ENCODE measurements at places on chromosomes 3 and 15. TPM values are rescaled to one million over a fixed set of nuclear protein-coding genes. Genes with fewer than 3 reads are reported as not detected.

IMPG2 gene
- total RNA-seq, result 0.08 TPM

ZFAND6 gene
- total RNA-seq, result 136 TPM

GRCh38 chr3:66242788-66243464 lies 22.1 kb downstream of the SLC25A26 start:
- DNase-seq, result no peak

DNA sequence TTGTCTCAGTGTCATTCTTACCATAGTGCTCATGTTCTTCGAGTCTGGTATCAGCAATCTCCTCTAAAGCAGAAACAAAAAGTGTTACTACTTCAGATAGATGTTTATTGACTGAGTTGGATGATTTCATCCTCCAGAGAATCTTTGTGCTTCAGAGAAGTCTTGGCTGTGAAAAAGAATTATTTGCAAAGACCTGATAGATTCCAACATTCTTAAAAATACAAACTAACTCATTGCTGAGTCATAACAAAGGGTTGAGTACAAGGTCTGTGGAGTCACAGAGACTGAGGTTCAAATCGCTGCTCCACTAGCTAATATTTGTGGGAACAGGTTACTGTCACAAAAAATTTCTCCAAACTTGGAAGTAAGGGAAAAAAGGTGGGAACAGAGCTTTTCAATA lies 9.0 kb upstream of the STRIT1 start:
- no peak for DNase-seq

DNA sequence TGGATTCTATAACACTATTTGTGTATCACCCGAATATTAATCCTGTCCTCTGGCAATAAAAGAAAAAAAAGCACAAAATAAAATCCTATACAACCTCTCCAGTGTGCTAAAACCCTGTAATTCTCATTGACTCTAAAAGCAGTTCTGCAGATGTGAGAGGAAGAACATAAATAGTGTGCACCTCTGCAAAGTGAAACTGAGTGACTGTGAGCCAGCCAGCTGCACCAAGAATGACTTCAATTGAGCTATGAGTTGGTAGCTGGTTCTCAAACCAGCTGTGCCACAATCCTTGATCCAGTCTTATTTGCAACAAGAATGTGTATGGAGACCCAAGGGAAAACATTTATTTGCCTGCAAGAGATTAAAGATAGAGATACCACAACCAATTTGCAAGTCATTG lies 31.2 kb upstream of the COL8A1 start:
- DNase-seq, result no peak

CCR4 gene
- 0.11 TPM for total RNA-seq

- DNase-seq, result no peak
Observed at GRCh38 chr15:46786590-46787285, 930.6 kb upstream of the SEMA6D start.

GRCh38 chr3:78887029-78887428 lies 880.8 kb downstream of the ROBO1 start:
- no peak for DNase-seq

GRCh38 chr3:187242900-187243299 lies 45.6 kb downstream of the RTP1 start:
- DNase-seq, result no peak

DNA sequence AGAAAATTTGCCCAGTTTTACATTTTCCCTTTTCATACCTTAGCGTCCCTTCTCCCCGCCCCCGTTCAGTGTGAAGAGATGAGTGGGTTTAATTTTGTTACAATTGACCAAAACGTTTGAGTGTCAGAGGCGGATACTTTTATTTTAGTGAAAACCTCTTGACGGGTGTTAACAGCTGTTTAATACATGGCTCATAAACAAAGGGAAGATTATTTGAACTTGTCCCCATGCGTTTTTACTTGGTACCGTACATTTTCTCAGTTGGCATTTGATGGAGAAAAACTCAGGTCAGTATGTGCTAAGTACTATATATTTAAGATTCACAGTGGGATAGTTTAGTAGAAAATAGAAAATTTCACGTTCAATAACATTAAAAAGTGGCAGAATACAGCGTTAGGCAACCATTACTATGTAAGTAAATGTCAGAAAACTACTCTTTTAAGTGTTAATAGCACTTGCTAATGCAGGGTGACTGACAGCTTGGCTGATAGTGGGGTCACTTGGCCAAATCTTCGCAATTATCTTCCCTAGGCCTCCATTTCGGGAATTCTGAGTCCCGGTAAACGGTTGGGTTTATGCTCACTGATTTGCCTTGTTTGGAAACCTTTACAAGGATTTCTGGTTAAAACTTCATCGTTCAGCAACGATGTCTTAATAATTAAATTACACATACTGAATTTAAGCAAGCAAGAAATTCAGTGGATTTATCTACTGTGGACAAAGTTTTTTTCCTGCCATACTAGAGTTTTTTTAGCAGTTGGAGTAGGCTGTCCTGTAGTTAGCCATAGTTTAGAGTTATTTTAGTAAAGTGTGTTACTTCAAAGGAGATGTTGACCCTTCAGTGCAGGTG lies 4.8 kb downstream of the CHD2 start:
- no peak for DNase-seq

DNA sequence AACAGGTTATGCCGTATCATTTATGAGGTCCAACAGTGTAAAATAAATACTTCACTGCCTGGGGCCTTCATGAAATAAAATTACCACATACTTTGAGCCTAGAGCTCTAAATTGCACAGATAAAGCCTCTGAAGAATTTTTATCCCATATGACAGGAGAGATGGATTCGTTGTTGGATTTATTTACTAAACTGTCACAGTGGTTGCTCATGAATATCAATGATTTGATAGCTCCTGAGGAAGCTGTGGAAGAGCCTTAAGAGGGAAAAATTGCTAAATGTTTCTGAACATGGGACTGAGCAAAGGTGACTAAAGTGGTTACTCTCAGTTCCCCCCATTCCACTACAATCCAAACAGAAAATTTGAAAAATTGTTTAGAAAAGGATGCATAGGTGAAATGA lies 558.9 kb upstream of the IL12A start:
- DNase-seq, result no peak

DNA sequence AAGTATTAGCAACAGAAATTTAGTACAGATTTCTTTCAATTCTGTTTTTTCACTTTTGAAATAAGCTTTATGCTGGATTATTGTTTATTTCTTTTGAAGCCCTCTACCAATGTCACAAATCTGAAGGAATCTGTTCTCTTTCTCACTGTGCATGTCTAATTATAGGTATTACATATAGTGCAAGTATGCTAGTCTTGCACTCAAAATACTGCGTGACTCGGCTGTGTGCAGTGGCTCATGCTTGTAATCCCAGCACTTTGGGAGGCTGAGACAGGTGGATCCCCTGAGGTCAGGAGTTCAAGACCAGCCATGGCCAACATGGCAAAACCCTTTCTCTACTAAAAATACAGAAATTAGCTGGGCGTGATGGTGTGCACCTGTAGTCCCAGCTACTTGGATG lies 95.8 kb upstream of the PLAAT1 start:
- no peak for DNase-seq

INKA1 gene
- total RNA-seq, result 1.8 TPM
